ENCODE measurements at places on chromosomes 16 and 17.

DNA sequence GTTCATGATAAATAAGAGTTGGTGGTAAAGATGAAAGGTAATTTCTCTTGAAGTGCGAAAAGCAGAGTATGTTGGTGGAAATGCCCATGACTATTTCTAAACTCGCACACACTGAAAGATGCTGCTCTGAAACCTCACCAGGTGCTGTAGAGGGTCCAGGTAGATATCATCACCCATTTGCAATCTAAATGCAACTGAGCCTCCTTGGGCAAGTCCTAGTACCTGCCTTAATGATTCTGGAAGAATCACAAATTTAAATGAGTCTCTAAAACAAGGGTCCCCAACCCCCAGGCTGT is 5.9 kb upstream of the MMD start:
- no peak for DNase-seq

DNA sequence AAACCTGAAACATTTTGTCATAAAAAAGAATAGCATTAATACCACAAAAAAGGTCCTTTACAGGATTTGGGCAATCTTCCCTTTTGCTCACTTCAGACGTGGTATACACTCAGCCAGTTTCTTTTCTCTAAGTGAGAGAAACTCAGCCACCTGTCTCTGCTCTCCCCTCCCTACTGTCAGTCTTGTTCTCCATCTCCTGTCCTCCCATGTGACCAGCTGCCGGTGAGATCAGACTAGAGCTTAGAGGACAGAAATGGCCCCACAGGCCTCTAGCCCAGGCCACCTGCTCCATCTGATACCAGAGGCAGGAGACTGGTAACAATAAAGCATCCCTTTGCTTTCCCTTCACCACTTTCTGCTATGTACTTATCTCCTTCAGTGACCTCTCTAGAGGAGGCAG is 34.9 kb downstream of the CMC2 start:
- DNase-seq, result no peak

DNA sequence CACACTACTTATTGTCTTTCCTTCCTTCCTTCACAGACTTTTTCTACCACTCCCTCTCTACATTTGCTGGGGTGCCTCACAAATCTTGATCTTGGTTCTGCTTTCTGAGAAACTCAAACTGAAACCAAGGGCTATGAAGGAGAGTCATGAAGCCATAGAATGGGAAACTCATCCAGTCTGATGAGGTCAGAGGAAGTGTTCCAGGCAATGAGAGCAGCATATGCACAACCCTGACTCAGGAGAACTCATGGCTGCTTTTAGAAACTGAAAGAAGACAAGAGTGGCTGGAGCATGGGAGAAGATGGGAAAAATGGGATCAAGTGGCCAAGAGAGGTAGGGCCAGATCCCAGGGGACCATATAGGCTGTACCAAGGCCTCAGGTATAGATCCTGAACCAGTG is 130.0 kb upstream of the TOX3 start:
- DNase-seq, result no peak

- no peak for DNase-seq
Observed at GRCh38 chr17:77604973-77605313, 353.6 kb upstream of the TNRC6C start.

GRCh38 chr17:77783991-77784820 is 174.3 kb upstream of the TNRC6C start:
- DNase-seq, result peak; percentile 78

DNA sequence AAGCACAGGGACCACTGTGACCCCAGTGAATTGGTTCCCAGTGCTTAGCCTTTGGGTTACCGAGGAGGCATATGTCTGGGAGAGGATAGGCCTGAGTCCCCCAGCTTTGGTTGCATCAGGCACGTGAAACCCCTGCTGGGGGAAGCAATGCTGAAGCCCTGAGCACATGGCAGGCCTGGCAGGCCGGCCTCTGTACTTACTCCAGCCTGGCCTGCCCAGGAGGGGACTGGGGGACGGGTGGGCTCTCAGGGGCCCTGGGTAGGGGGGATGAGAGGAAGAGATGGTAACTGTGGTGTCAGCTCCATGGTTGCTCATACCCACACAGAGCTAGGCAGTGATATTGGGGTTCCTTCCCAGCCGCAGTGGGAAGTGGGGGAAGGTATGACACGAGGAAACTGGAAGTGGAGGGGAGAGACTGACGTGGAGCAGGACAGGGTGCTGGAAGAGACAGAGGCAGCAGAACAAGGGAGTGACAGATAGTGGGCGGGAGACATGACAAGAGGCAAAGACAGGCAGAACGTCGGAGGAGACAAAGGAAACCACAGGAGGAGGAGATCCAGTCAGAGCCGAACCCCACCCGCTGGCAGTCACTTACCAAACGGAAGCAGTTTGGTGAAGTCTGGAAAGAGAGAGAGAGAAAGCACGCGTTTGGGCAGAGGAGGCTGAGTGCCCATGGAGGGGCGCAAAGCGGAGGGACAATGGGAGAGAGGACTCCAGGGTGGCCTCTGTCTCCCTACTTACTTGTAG is 9.1 kb downstream of the TMEM208 start:
- DNase-seq, result peak; percentile 70

GRCh38 chr17:30807896-30808295 is 16.6 kb downstream of the CRLF3 start:
- DNase-seq, result no peak

DNA sequence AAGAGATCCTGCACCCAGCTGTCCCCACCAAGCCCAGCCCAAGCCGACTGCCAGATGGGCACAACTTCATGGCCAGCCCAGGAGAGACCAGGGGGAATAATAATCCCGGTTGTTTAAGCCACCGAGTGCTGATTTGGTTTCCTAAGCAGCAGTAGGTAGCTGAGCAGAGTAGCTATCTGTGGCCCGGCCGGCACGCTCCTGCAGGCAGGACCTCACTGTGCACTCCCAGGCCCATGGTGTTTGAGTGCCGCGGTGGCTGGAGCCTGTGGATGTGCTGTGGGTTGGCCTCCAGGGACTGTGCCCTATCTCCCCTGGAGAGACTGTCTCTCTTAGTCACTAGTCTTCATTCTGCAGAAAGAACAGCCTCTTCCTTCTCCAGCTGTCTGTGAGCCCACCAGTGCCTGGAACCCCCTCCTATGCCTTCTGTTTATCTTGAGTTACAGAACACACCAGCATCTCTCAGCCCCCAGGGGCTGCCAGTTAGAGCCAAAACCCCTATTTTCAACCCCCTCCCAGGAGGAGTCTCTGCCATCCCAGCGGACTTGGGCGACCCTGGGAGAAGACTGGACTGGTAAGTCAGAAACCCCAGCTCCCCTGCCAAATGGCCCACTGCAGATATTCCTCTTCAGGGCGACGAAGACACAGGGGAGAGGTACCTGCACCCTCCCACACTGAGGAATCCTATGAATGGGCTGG is 152.0 kb downstream of the SDK2 start:
- no peak for DNase-seq

- DNase-seq, result no peak
Observed at GRCh38 chr16:28846933-28847273, 755 bp upstream of the TUFM start.

DNA sequence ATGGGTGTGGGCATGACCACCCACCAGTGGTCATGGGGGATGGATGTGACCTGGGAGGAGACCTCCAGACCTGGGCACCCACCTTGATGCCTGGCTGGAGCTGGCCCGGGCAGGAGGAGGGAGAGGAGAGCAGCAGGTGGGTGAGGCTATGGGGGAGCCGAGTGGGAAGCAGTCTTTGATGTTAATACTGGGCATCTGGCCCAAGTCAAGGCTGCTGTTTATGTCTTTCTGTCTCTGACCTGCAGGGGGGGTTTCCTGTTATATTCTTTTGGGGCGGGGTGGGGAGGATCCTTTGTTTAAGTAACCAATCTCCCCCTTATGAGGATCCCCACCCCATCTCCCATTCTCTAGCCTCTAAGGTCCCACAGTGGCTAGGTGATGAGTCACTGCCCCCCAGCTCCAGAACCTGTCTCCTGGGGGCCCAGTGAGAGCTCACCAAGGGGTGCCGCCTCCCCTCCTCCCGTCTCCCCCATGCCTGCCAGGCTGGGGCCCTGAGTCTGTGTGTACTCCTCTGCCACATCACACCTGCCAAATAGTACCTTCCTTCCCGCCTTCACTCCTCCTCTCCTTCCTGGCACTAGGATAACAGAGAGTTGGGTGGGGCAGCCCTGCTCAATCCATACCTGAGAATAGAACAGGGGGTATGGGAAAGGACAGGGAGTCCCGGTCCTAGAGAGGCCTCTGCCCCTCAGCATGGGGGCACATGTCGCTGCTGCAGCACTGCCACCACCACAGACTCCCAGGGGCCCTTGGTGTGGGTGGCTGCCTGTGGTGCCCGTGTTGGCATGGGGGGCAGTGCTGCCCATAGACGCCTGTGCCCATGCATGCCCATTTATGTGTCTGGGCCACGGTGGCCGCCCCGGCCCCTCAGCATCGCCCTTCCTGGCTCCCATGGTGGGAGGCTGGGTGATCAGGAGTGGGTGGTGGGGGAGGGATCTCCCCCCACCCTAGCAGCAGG is 7.3 kb downstream of the THRA start:
- DNase-seq, result peak; percentile 63

- no peak for DNase-seq
Observed at GRCh38 chr16:11650641-11651591, 17.3 kb upstream of the SNN start.

GRCh38 chr16:46982335-46982734 is 8.9 kb upstream of the DNAJA2 start:
- no peak for DNase-seq

DNA sequence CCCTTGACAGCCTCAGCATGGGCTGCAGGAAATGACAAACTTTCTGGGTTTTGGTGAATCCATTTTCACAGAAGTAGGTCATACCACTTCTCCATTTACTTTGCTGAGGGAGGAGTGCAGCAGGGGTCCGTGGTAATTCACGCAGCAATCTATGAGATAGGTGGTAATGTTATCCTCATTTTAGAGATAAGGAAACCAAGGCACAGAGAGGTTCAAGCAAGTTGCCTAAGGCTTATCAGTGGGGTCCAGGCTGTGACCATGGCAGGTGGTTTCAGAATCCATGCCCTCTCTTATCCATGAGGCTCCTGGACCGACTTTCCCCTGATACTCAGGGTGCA is 12.6 kb downstream of the TBX4 start:
- no peak for DNase-seq

- DNase-seq, result no peak
Observed at GRCh38 chr17:43010667-43011308, 4.2 kb downstream of the IFI35 start.

DNA sequence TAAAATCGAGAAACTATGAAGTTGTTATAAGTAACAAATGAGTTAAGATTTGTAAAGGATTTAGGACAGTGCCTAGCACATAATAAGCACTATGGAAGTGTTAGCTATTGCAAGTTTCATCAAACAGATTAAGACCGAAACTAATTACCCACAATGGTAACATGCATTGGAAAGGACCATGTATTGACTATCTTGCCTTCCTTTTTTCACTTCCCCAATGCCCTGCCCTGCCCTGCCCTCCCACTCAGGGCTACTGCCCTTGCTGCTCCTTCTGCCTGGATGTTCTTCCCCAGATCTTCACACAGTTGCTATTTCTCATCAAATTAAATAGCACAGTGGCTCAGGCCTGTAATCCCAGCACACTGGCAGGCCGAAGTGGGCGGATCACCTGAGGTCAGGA is 202.1 kb upstream of the PSMD7 start:
- DNase-seq, result no peak

DNA sequence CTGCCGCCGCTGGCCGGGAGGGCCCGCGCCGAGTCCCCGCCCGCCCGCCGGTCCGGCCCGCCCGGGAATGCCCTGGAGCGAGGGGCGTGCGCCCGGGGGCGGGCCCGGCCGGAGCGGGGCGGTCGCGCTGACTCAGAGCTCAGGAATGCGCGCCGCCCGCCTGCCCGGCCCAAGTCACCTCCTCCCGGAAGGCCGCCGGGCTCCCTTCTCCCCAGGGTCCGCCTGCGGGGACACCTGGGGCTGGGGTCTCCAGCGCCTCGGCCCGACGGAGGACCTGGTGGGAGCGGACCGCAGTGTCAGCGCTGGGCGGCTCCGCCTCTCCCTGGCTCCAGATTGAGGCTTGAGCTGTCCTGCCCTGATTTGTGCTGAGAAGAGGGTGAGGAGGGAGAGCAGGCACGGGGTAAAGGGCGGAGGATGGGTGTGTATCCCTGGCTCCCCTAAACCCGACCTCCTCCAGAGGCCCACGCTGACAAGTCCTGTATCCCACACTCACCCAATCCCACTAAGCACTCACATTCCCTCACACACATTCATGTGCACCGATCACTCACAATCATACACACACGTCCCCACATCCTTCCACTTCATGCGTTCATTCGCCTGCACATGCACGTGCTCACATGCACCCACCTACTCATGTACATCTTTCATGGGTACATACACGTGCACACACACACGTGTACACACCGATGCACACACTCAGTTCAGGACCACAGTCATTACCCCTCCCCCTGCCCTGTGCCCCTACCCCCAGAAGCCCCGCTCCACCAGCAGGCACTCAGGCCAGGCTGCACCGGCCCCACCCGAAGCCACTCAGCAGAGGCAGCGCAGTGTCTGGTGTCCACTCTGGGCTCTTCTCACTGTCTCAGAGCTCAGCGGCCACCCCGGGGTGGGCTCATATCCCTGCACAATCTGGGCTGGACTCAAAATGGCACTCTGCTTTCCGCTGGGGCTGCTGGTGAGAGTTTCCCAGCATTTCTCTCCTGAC is at the start of gene RHBDF1:
Gene RHBDF1 (minus strand): TSS at position 71 of the 988 bp plus-strand sequence. CDS start 7,616 bp downstream, outside the sequence.
- DNase-seq, result no peak

- no peak for DNase-seq
Observed at GRCh38 chr17:2057760-2058585, 3.1 kb downstream of the HIC1 start.

- DNase-seq, result no peak
Observed at GRCh38 chr17:57548421-57549410, 196.4 kb downstream of the CCDC182 start.

- DNase-seq, result no peak
Observed at GRCh38 chr17:71084219-71084618, 914.9 kb downstream of the KCNJ2 start.

- DNase-seq, result no peak
Observed at GRCh38 chr17:73895157-73895556, 250.9 kb upstream of the SDK2 start.

DNA sequence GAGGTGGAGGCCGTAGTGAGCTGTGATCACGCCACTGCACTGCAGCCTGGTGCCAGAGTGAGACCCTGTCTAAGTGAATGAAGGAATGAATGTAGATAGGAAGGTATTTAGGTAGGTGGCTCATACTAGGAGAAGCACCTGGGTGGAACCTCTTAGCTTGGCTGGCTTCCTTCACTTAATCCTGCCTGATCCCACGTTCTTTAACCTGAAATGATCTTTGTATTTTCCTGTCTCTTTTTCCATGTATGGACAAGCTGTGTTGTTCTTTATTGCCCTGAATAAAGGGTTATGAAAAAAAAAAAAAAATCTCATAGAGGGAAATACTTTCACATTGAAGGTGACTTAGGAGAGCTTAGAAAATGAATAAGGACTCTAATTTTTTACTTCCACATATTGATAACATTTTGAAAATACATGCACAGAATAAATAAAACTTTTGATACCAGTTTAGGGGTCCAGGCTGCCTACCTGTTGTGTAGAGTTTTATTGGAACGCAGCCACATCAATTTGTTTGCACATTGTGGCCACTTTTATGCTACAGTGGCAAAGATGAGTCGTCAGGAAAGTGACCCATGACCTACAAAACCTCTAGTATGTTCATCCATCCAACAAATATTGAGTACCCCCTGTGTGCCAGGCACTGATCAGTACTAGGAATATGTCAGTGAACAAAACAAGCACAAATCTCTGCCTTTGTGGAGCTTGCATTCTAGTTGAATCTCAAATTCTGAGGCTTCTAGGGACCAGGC is 44.6 kb downstream of the VPS35L start:
- no peak for DNase-seq

Data from CD4-positive, alpha-beta T cell treated with Interleukin-15 for 4 hours (primary cell).